C1 segment of cervical spinal cord (tissue), 14 donors: ENCODE measurements at places on chromosomes 12 and 14.

DNA sequence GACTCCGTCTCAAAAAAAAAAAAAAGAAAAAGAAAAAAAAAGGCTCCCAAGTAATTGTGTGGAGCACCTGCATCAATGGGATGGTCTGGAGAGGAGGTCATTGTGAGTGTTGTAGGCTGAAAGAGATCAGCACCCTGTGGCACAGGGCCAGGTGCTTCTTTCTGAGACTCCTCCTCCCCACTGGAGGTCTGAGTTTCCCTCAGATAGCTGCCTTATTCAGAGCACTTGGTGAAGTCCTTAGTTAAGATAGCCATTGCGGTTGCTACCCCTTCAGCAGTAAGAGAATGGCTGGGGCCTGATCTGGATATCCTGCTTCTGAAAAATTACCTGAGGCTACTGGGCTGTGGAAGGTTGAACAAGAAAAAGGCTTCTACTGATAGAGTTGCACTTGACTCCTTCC, 69.8 kb downstream of the ANO6 start:
- no peak for DNase-seq

DNA sequence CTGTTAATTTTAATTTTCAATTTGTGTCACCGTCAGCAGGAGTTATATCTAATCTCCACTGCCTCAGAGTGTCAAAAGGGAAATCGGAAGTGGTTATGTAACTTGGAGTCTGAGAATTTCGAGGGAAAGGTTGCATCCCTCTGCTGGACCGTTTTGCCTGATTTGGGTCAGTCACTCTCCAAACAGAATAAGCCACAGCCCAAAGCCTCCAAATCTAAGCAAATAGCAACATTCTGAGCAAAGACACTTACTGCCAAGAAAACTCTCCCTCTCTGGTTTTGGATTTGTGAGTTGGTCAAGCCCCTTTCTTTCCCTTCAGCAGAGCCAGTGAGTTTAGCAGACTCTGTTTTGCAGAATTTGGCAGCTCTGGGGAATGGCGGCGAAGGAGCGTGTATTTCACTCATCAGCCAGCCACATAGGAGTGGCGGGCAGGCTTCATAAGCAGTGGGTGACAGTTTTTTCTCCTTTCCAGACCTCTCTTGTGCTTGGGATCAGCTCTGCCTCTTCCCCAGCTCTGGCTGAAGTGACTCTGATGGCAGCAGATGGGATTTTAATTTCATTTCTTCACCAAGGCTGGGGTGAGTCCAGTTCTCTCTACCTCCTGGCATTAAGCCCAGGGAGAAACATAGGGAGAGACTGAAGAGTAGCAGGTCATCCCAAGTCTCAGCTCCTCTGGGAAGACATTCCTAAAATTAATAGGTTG, 218.7 kb upstream of the NOS1 start:
- DNase-seq: no peak

DNA sequence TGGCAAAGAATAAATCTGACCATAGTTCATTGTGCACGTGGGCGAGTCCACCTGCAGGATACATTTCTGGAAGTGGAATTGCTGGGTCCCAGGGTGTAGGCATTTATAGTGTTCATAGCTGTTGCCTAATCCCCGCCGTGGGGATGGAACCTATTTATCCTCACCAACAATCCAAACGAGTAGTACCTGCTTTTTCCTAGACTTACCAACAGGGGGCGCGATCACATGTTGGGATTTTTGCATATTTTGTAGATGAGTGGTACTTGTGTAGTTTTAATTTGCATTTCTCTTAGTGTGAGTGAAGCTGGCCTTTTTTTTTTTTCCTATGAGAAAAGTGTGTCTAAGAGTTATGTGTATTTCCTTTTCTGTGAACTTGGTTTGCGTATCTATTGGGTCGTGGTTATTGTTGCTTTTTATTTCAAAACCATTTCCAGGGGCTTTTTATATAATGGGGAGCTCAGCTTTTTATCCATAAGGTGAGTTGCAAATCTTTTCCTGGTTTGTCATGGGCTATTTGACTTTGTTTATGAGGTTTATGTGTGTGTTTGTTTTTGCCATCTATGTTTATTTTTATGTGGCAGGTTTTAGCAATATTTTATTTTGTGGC, 67.2 kb downstream of the CCDC92 start:
- DNase-seq: peak; percentile 3

- DNase-seq: no peak
Measured at GRCh38 chr14:23613242-23614070, 22.7 kb upstream of the DHRS2 start.

- peak; percentile 34 for DNase-seq
Measured at GRCh38 chr14:76770521-76771436, 9.5 kb downstream of the VASH1 start.

DNA sequence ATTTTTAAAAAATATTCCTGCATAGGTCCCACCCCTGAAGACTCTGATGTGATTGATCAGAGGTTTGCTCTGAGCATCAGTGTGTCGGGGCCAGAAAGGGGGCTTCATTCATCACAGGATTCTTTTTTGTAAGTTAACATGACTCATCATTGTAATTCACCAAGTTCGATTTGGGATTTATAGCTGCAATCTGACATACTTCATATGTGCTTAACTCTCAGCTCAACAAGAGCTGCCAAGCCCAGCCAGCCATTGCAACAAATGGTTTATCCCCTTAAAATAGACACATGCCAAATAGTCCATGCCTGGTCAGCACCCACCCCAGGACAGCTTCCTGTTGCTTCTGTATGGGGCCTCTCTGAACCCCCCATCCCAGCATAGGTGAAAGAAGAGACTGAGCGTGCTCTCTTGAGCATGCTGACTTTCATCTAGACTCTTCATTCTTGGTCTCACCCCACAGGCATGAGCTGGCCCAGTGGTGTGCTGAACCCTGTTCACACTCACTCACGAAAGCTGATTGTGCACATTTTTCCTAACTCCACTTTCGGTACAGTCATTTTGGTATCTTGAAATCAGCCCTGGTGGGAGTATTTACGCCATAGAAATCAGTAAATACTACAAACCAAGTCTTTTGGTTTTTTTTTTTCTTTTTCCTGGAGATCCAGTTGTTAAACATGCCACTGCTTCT, 101.4 kb downstream of the STAB2 start:
- no peak for DNase-seq

DNA sequence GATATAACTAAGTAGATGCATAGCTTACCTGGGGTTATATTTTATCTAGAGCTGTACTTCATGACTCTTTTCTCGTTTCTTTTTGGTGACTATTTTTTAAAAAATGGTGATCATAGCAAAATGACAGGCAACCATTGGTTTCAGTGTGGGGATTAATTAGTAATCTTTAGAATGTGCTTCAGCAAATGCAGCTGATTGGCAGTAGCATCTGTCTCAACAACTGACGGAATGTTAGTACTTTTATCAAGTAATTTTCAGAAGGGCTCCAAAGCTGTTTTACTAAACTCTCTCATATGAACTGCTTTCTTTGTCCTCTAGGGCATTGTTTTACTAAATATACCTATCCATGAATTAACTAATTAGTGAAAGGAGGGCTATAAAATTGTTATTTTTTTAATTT, 117.6 kb downstream of the TRMT5 start:
- DNase-seq: no peak

DNA sequence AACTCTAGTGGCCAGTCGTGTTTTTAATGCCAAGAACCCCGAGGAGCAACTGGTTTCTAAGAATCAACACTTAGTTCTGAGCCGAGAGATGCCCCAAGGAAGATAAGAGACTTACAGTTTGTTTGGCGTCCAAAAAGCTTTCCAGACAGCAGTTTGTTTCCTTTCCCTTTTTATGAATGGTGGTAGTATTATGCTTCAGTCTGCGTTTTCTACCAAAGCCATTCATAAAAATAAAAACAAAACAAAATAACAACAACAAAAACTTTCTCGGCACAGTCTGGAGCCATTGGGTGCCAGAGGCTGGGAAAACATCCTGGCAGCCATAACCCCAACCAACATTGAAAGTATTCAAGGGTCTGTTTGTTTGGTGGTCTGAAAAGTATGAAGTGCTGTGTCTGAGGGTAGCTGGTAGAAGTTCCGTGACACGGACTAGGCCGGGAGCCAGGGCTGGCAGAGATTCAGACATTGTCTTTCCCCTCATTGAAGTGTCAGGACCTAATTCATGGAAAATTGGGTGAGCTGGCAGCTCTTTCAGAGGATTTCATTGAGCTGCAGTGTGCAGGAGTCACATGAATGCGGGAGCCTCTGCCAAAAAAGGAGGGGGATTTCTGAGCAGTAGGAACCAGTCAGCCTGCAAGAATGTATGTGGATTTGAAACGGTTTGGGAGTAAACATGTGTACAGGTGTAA, 124.2 kb downstream of the HMGA2 start:
- DNase-seq: peak; percentile 19

DNA sequence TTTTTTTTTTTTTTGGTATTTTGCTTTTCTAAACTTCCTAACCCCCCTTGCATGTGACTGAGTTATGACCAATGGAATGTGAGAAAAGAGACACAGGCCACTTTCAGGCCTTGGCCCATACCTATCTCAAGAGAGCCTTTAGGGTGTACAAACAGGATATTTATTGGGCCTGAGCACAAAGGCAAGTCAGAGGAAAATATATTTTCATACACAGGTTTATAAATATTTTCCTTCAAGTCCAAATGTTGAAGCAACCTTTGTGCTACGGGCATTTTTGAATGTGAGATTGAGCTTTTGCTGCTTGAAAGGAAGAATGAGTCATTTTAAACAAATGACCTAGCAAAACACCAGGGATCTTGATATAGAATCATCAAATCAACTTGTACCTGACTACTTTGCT, 228.6 kb upstream of the E2F7 start:
- no peak for DNase-seq
